ENCODE measurements at places on chromosomes 7 and 10. TPM values are rescaled to one million over a fixed set of nuclear protein-coding genes. Genes with fewer than 3 reads are reported as not detected.

GRCh38 chr7:96300986-96301385 is 20.9 kb downstream of the SLC25A13 start:
- DNase-seq, result no peak

DNA sequence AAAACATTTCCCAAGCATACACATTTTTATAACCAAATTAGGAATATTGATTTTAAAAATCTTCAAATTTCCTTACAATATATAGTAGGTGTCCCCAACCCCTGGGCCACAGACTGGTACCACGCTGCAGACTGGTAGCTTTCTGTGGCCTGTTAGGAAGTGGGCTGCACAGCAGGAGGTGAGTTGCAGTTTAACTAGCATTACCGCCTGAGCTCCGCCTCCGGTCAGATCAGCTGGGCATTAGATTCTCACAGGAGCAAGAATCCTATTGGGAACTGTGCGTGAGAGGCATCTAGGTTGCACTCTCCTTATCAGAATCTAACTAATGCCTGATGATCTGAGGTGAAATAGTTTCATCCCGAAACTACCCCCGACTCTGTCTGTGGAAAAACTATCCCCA is 62.1 kb downstream of the ZWINT start:
- no peak for DNase-seq

- DNase-seq, result peak; percentile 73
Observed at GRCh38 chr10:43707770-43708169, 59.1 kb upstream of the ZNF32 start.

DNA sequence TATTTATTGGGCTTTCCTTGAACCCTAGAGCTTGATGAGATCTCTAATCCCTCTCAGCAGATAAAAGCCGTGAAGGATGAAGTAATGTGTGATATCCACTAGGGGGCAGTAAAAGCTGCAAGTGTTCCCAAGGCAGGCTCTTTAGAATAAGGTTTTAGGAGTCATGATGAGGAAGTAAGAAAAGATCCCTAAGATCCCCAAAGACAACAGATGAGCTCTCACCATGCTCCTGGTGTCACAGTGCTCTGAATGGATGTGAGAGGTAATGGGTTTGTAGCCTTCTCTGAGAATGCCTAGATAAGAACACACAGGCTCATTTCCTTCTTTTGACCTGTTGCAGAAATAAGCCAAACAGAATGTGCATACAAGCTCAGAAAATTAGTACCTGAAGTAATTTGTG is 70.4 kb upstream of the ITPRID1 start:
- no peak for DNase-seq

DNA sequence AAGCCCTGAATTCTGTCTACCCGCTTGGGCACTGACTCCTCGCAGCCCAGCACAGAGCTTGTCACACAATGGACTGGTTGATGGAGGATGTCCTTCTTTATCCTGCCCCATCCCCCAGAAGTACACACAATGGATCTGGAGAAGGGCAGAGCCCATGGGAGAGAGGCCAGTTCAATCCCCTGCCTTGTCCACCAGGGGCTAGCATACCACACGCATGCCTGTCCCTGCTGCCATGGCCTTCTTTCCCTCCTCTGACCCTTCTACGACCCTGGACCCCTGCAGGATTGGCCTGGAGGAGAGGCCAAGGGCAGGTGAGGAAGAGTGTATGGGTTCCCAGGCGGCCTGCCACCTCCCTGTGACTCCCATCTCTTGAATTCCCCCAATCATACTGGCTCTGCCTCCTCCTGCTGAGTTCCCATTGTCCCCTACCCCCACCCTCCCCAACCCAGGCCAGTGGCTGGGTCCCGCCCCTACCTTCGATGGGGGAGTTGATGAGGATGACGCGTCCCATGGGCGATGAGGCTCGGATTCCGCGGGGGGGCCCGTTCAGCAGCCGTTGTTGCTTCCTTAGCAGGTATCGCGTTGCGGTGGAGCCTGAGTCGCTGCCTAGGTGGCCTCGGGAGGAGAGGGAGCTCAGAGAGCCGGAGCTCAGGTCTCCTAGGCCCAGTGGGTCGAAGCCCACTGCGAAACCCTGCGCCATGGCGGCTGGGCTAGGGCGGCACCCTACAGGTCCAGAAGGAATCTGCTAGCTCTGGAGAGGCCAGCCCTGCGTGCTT is 1.2 kb downstream of the PDZD7 start:
- DNase-seq, result no peak

The COL13A1 gene
- 1.0 TPM for total RNA-seq

The SBDS gene
- total RNA-seq, result 210 TPM

The FAM25C gene
- not detected for total RNA-seq
